NCI-H446 treated with DMSO at 0.1 percent for 48 hours (cell line): ENCODE measurements at places on chromosomes 4 and X.

DNA sequence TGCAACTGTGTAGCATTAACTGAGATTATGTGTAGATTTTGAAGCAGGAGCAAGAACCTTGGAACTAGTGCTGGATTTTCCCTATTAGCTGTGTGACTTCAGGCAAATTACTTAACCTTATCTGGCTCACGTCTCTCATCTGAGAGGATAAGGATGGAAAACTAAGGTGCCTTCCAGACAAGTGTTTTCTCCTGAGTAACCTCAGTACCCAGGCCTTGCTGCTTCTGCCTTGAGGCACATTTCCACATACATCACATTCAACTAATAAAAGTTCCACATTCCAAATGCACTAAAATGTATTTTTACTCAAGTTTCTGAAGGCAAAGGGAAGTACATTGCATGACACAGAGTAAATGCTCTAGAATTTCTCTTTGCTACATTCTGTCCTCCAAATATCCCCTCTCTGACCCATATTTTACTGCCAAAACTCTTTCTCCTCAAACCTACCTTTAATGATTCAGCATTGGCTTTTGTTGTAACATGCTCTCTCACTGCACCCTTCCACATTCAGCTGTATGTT lies 195.4 kb upstream of the ADGRL3 start:
- DNase-seq: no peak

DNA sequence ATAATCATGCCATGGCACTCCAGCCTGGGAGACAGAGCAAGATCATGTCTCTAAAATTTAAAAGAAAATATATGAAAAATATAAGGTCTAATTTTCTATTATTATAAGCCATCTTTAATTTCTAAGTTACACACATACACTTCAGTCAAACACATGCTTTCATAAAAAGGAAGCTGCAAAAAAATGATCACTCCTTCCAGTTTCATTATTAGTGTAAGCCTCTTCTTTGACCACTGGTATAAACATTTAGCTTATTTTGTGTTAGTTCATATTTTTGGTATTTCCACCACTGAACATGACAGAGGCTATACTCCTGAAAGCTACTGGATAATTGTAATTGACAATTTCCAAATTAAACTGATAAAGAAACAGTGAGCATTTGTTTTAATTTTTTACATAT lies 163.3 kb upstream of the USP38 start:
- no peak for DNase-seq

DNA sequence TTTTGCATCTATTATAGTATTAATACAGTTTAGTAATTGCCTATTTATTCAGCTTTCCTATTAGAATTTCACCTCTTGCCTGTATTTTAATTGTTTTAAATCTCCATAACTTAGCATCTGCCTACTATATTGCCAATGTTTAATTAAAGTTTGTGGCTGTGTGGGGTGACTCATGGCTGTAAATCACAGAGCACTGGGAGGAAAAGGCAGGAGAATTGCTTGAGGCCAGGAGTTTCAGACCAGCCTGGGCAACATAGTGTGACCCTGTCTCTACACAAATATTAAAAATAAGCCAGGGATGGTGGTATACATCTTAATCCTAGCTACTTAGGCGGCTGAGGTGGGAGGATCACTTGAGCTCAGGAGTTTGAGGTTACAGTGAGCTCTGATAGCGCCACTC lies 14.5 kb upstream of the CCSER1 start:
- DNase-seq: no peak

GRCh38 chr4:2074588-2074987 lies 15.5 kb downstream of the NAT8L start:
- no peak for DNase-seq

DNA sequence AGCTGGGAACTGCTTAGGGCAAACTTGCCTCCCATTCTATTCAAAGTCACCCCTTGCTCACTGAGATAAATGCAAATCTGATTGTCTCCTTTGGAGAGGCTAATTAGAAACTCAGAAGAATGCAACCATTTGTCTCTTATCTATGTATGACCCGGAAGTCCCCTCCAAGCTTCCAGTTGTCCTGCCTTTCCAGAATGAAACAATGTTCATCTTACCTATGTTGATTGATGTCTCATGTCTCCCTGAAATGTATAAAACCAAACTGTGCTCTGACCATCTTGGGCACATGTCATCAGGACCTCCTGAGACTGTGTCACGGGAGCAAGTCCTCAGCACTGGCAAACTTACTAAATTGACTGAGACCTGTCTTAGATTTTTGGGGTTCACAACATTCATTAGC lies 37.1 kb upstream of the TMPRSS11E start:
- DNase-seq: no peak

- no peak for DNase-seq
Observed at GRCh38 chrX:120775959-120776358, 99.7 kb downstream of the CT47B1 start.

DNA sequence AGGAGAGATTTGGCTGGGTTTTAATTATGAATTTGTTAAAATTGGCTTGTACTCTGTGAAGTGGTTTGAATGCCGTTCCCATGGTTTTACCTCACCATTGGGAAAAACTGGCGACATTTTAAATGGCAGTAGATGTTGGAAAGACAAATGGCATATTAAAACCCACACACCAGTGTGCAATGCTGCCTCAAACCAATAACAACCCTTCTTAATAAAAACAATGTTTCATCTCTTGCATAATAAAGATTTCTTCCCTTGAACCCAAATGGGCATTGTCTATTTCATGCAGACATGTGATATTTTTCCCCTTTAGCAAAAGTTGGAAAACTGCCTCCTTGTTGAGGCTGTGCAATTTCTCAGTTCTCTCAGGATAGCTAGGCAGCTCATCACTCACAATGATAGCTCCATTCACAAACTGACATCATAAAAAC lies 33.7 kb downstream of the GABRB1 start:
- DNase-seq: peak; percentile 4

GRCh38 chr4:98564852-98565251 lies 93.6 kb downstream of the TSPAN5 start:
- no peak for DNase-seq

GRCh38 chr4:135508006-135508714 lies 1306.6 kb upstream of the PABPC4L start:
- no peak for DNase-seq

GRCh38 chr4:112647785-112648184 lies 10.8 kb downstream of the LARP7 start:
- no peak for DNase-seq

DNA sequence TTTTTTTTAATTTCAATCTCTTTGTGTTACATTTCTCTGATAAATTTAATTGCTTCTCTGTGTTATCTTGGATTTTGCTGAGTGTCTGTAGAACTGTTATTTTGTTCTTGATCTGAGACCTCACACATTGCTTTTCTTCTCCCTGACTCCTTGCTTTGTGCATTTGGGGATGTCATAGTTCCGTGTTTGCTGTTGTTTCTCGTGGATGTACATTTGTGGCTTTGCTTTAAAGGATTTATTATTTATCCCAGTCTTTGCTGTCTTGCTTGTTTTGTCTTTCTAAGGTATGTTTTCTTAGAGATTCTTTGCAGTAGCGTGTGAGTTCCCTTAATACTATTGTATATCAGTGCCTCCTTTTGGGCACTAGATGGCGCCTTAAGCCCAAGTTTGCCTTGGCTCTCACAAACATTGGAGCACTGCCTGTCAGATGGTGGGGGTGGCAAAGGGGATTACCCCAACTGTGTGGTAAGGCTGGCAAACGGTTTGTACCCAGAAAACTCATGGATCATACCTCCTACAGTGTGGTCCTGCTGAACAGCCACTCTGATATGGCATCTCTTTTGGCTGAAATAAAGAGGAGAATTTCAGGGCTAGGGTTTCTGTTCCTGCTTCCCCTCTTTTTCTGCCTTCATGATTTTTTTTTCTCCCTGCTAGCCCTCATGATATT lies 96.4 kb downstream of the PGRMC2 start:
- peak; percentile 35 for DNase-seq

DNA sequence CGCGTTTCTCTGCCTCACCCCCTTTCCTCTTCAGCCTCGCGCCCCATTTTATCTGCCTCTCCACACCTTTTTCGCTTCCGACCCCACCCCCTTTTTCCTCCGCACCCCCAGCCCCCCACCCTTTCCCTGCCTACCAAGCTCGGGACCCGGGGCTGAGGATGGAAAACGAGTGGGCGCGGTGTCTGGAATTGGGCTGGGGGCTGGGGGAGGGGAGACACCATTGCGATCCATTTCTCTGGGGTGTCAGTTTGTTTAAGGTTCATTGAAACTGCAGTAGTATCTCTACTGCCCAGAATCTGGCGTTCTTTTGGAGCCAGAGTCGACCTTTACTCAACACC lies 707 bp downstream of the SLC9A6 start:
- no peak for DNase-seq

DNA sequence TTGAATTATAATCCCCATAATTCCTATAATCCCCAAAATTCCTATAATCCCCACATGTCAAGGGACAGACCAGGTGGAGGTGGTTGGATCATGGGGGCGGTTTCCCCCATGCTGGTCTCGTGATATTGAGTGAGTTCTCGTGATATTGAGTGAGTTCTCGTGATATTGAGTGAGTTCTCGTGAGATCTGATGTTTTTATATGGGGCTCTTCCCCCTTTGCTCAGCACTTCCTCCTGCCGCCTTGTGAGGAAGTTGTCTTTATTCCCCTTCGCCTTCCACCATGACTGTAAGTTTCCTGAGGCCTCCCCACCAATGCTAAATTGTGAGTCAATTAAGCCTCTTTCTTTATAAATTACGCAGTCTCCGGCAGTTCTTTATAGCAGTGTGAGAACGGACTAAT lies 36.6 kb upstream of the GPR78 start:
- no peak for DNase-seq

DNA sequence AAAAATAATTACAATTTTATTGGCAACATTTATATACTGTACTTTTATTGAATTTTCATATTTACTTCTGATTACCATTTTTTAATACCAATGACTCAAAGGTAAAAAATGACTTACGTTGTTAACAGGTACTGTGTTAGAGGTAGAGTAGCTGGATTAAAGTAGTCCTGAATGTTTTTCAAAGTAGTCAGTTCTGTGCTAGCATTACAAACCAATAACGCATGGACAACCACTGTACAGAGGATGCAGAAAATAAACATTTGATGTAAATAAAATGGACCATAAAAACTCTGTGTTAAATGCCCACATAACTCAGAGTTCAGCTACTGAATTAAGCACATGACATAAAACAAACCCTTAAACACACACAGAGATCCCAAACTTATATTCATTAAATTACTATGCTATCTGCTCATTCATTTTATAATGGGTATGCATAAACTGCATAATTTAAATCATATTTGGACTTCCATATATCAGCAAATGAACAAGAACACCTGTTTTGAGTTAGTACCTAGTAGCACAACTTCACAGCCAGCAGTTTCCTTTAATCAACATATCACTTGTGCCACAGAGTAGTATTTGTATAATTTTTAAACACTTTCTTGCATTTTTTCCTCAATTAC lies 46.4 kb upstream of the NEUROG2 start:
- DNase-seq: no peak

DNA sequence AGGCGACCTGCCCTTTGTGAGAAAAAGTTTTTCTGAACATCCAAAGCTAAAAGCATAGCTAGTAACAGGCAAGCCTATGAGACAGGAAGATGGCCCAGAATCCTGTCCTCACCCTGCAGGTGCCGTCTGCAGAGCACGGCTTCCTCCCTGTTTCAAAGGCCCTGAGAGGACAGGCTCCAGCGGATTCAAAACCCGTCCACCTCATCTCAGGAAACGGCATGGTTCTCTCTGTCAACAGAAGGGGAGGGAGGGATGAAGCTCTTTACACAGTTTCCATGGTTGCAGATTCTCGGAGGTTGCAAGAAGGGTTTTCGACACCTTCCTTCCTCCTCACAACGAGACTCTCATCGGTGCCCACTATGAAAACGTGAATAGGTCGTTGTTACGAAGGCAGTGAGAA lies 8.3 kb downstream of the PPP2R3B start:
- no peak for DNase-seq

DNA sequence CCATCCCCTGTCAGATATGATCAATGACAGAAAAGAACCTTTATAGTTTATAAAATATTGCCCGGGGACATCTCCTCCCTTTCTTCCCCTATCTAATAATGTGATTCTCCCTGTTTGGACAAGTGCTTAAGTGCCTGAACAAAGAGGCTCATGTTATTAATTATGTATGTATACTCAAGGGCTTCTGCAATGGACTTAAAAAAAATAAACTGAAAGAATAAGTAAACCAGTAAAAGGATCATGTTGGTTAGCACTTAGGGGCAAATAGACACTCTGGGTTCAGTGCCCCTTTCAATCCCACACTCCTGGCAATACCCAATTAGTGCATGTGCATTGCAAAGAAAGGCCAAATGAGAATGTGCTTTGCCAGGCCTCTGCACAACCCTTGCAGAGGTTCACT lies 30.7 kb upstream of the RPS6KA6 start:
- DNase-seq: no peak

GRCh38 chrX:154693394-154693793 lies 40.0 kb upstream of the CTAG2 start:
- no peak for DNase-seq

DNA sequence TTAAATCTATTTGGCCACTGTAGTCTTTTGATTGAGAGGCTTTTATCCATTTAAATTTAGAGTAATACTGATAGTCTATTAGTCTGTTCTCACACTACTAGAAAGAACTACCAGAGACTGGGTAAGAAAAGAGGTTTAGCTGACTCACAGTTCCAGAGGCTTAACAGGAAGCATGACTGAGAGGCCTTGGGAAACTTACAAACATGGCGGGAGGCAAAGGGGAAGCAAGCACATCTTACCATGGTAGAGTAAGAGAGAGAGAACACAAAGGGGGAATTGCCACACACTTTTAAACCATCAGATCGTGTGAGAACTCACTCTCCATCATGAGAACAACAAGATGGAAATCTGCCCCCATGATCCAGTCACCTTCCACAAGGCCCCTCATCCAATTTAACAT lies 410.9 kb downstream of the PDGFC start:
- no peak for DNase-seq

DNA sequence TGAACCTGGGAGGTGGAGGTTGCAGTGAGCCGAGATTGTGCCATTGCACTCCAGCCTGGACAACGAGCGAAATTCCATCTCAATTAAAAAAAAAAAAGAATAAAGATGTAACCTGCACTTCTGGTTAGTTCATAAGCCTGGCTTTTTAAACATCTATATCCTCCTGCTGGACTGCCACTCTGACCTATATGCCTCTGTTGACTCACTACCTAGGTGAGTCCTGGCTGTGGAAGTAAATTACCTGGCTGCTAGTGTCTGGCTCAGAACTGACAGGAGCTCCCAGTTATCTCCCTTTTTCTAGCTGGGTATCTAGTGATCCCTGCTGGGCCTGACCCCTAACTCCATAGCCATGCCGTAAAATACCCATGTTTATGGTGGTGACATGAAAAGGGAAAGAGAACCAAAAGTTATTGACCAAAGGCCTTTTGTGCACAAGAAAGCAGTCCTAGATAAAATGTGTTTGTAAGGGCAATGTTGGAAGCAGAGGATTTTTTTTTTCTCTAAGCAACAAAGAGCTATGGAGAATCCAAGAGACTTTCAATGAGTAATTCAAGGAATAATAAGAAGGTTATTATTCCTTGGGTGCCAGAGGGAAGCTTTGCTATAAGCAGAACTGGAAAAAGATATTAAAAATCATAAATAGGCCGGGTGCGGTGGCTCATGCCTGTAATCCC lies 10.4 kb upstream of the G3BP2 start:
- DNase-seq: no peak
